MG63 (cell line): ENCODE measurements at places on chromosomes 1 and 21.

- DNase-seq = no peak
These were observed 181.4 kb upstream of the KIAA0040 start for GRCh38 chr1:175373786-175374623.

DNA sequence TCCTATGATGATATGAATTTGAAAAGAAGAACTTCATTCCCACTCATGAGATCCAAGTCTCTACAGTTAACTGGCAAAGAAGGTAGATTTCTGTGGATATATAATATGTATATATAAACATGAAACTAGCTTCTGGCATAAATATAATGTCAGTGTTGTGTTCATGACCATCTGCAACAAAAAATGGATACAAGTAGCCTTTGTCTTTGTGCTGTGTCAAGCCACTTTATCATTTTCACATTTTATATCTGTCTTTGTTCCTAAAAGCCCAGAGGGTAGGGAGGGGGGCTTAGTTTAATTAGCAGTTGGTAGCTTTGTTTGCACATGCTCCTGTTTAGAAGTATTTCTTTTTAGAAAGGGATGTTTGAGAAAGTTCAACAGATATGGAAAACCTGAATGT, 56.2 kb upstream of the FASLG start:
- no peak for DNase-seq

DNA sequence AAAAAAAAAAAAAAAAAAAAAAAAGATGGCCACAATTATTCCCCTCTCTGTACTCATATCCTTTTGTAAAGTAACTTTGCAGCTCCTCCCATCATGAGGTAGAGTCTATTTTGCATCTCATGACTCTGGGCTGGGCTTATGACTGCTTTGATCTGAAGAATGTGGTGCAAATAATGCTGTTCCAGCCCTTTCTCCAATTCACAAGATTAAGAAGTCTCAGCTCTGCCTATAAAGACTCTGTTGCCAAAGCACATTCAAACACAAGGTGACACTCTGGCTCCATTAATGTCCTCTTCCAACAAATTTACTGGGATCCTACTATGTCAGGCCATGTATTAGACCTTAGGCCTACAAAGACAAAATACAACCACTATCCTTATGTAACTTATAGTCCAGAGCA, 64.8 kb upstream of the PTCH2 start:
- no peak for DNase-seq

DNA sequence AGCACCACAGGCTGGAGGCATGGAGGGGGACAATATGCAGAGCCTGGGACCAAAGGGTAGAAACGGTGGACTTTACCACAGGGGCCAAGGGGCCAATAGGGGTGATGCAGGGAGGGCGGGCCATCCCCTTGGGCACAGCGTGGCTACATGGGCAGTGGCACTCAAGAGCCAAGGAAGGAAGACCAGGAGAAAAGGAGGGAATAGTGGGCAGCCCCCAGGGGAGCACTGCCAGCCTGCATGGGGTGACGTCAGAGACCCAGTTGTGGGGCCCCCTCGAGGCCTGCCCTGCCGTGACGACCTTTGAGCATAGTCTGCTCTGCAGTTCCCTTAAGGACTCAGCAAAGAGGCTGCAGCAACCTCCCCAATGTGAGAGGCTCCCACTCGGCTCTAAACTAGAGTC, 95.5 kb upstream of the TMPRSS2 start:
- no peak for DNase-seq

GRCh38 chr1:67118646-67119045, 16.1 kb downstream of the C1orf141 start:
- DNase-seq = no peak

DNA sequence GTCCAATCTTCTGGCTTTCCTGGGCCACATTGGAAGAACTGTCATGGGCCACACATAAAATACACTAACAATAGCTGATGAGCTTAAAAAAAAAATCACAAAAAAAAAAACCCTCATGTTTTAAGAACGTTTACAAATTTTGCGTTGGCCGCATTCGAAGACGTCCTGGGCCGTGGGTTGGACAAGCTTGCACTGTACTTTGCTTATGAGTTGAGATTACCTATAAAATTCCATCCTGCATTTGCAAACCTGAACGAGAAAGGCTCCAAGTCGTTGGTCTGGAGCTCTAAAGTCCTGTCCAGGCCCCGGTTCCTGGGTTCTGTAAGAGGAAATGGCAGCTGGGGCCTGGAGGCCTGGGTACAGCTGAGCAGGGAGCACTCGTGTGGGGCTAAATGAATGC, 51.4 kb downstream of the KIAA1614 start:
- DNase-seq = no peak
